Left lung (tissue), 14 donors: ENCODE measurements at places on chromosomes 2 and 18. TPM values are rescaled to one million over a fixed set of nuclear protein-coding genes. Genes with fewer than 3 reads are reported as not detected.

DNA sequence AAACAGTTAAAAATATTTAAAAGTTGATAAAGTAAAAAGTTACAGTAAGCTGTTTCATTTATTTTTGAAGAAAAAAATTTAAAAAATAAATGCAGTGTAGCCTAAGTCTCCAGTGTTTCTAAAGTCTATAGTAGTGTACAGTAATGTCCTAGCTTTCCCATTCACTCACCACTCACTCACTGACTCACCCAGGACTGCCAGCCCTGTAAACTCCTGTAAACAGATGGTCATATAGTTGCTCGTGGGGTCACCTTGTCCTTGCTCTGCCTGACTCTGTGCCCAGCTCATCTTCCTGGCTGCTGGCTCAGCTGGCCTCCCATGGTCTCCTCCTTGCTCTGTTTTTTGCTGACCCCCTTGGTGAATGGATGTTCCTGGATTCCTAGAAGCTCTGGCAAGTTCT, 180.3 kb downstream of the VAPA start:
- DNase-seq: no peak
- H3K36me3 ChIP-seq: no peaks in the 10 kb centered on the region
- H3K27ac ChIP-seq: no peak overlapping the region
- no peaks in the 10 kb centered on the region for H3K27me3 ChIP-seq
- no peaks in the 10 kb centered on the region for H3K4me1 ChIP-seq

Gene ATAD2B
- total RNA-seq: 20.1 TPM

Gene GRB14
- 9.4 TPM for total RNA-seq

- DNase-seq: no peak
- no peaks in the 10 kb centered on the region for H3K36me3 ChIP-seq
- no peak overlapping the region for H3K4me3 ChIP-seq
- no peak overlapping the region for H3K27ac ChIP-seq
These were observed 369.8 kb downstream of the ARHGAP15 start for GRCh38 chr2:143499061-143499460.

GRCh38 chr2:69918401-69918800, 3.5 kb downstream of the MXD1 start:
- no peaks in the 10 kb centered on the region for H3K27me3 ChIP-seq
- no peak overlapping the region for H3K4me3 ChIP-seq
- H3K4me1 ChIP-seq: peaks cover 12% of the 10 kb centered on the region
- peaks cover 62% of the 10 kb centered on the region for H3K36me3 ChIP-seq
- DNase-seq: no peak

DNA sequence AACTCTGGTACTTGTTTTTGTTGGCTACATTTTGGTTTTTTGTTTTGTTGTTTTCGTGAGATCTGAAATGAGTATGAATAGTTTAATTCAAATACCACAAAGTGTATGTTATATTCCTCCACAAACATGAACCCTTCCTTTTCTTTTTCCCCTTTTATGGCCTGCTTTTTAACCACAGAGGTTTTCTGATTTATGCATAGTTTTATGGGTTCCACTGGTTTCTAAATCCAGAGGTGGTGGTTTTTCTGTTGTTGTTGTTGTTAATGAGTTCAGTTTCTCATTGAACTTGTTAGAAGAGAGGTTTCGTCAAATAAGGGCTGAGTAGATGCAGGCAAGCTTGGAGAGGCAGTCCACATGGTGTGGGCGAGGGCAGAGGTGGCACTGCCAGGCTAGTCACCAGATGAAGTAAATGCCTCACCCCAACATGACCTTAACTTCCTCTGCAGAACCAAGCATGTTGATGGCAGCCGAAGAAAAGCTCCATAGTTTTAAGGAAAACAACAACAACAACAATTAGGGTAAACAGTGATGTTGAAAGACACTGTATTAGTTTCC, 72.5 kb downstream of the RIF1 start:
- H3K27me3 ChIP-seq: no peaks in the 10 kb centered on the region
- H3K4me3 ChIP-seq: no peak overlapping the region
- H3K27ac ChIP-seq: no peak overlapping the region
- peaks cover 53% of the 10 kb centered on the region for H3K36me3 ChIP-seq

DNA sequence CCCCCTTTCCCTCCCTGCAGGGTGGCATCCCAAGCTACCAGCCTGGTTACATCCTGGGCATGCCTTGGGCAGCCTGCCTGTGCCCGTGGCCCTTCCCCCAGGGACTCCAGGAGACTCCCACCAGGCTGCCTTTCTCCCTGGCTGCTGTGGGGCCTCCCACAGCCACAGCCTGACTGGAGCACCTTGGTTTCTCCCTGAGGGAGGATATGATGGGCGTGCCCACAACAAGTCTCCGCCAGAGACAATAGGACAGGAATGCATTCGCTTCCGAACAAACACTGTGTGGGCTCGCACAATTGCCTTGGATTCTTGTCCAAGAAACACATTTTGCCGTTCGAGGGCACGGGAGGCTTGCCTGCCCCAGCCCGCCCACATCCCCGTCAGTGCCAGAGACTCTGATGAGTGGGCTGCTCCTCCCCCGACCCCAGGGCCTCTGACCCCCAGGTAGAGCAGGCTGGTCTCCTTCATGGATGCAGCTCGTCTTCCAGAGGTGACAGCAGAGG, 102.1 kb downstream of the SMAD7 start:
- H3K4me1 ChIP-seq: peaks cover 3% of the 10 kb centered on the region
- H3K27me3 ChIP-seq: no peaks in the 10 kb centered on the region
- DNase-seq: no peak
- no peak overlapping the region for H3K4me3 ChIP-seq
- no peaks in the 10 kb centered on the region for H3K36me3 ChIP-seq
- H3K27ac ChIP-seq: peak overlapping the region; percentile 38

- no peaks in the 10 kb centered on the region for H3K36me3 ChIP-seq
- no peak for DNase-seq
- no peaks in the 10 kb centered on the region for H3K27me3 ChIP-seq
- H3K4me1 ChIP-seq: peaks cover 9% of the 10 kb centered on the region
- no peak overlapping the region for H3K4me3 ChIP-seq
These were observed 38.1 kb downstream of the RPL37A start for GRCh38 chr2:216536734-216537210.
